ENCODE measurements at places on chromosomes 2 and 18. TPM values are rescaled to one million over a fixed set of nuclear protein-coding genes. Genes with fewer than 3 reads are reported as not detected.

- H3K27me3 ChIP-seq: no peaks in the 10 kb centered on the region
- no peak for DNase-seq
- no peaks in the 10 kb centered on the region for H3K4me1 ChIP-seq
- no peak overlapping the region for H3K27ac ChIP-seq
- no peak overlapping the region for H3K4me3 ChIP-seq
- no peaks in the 10 kb centered on the region for H3K36me3 ChIP-seq
These were observed 215.2 kb upstream of the TFPI start for GRCh38 chr2:187769437-187769836.

DNA sequence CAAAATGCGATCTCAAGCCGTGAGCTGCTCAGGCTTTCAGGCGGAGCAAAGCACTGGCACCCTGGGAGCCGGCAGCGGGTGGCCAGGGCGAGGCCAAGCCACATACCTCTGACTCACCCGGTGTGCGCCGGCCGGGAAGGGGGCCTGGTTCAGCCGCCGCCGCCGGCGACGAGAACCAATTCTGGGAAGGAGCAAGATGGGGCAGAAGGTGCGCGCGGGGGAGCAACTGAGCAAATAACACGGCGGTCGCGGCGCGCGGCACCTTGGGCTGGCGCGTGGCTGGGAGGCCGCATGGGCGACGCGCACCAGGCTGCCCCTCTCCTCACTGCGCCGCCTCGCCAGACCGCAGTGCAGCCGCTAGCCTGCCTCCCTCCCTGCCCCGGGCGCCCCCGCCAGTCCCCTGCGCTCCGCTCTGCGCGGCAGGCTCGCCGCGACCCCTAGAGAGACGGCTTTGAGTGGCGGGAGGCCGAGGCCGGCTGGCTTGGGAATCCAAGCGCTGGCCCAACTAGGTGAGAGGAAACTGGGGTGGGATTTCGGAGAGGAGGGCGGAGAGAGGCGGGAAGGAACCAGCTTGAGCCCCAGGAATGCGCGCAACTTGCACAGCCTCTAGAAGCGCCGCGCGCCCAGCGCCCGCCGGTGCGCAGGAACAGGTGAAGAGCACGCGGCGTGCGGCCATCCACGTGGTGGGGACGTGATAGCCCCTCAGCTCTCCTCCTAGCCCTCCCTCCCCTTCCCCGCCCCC lies 3.2 kb downstream of the NRP2 start:
- H3K27me3 ChIP-seq: no peaks in the 10 kb centered on the region
- H3K36me3 ChIP-seq: no peaks in the 10 kb centered on the region
- DNase-seq: peak; percentile 62
- H3K27ac ChIP-seq: peak overlapping the region; percentile 78

DNA sequence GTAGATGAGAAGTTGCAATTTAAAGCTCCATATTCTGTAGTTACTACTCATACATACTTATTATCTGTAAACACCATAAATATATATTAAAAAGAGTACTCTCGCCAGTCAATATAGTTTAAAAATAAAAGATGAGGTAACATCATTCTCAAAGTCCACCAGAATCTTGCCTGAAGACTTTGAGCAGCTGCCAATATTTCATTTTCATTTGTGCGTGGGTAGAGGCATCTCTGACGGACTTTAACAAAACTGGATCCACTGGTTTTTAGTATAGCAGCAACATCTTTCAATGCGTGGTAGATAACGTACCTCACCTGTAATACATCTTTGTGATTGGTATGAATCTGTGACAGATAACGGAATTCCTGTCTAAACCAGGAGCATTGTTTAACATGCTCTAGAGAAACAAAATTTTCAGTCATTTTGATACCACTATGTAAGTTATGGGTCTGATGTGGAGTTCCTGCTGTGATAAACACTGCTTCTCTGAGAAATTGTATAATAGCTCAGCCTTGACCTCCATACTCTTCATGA lies 45.0 kb downstream of the WDR75 start:
- H3K27ac ChIP-seq: no peak overlapping the region
- DNase-seq: no peak
- no peaks in the 10 kb centered on the region for H3K27me3 ChIP-seq
- no peaks in the 10 kb centered on the region for H3K36me3 ChIP-seq

- no peak for DNase-seq
- no peaks in the 10 kb centered on the region for H3K27me3 ChIP-seq
- H3K4me3 ChIP-seq: no peak overlapping the region
- no peak overlapping the region for H3K27ac ChIP-seq
- H3K4me1 ChIP-seq: no peaks in the 10 kb centered on the region
These were observed 175.7 kb downstream of the ICOS start for GRCh38 chr2:204112084-204112770.

DNA sequence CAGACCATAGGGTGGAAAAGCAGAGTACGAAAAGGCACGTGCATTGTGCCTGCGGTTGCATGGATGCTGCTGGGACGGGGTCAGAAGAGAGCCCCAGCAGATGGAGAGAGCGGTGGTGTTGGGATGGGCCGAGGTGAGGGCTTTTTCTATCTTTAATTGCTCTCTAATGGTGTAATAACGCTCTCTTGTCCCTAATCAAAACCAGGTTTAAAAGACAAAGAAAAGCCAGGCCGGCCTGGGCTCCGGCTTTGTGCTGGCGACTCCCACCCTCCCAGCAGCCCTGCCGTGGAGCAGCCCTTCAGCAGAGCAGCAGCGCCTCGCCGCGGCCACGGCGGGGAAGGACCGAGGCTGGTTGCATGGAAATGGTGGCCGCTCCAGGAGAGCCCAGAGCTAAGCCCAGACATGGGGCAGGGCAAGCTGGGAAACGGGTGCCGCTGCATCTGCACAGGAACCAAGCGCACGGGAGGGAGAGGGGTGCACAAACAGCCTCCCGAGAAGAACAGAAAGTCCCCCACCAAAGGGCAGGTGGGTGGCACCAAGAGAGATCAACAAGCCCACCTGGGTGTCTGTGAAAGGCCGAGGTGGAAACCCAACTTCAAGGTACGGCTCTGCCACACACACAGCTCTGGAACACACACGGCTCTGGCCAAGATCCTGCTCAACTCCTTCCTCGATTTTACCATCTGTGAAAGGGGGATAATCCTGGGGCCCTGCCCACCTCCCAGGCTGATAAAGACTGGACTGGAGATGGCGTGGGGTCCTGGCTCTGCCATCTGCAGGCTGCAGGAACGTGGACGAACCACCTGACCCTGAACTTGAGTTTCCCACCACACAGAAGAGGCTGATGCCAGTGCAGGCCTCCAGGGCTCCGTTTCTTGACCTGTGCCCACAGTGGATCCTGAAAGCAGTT lies 15.0 kb downstream of the HS1BP3 start:
- H3K4me1 ChIP-seq: peaks cover 58% of the 10 kb centered on the region
- no peak overlapping the region for H3K4me3 ChIP-seq
- H3K36me3 ChIP-seq: no peaks in the 10 kb centered on the region
- DNase-seq: peak; percentile 92
- H3K27me3 ChIP-seq: no peaks in the 10 kb centered on the region

- H3K27ac ChIP-seq: no peak overlapping the region
- no peaks in the 10 kb centered on the region for H3K36me3 ChIP-seq
- H3K4me1 ChIP-seq: no peaks in the 10 kb centered on the region
These were observed 30.2 kb upstream of the CABYR start for GRCh38 chr18:24108641-24109040.

- H3K27ac ChIP-seq: no peak overlapping the region
- no peaks in the 10 kb centered on the region for H3K27me3 ChIP-seq
These were observed 62.9 kb downstream of the COL6A3 start for GRCh38 chr2:237351046-237351445.

- DNase-seq: peak; percentile 47
- H3K36me3 ChIP-seq: no peaks in the 10 kb centered on the region
- peaks cover 6% of the 10 kb centered on the region for H3K4me1 ChIP-seq
These were observed 140.5 kb downstream of the ST6GAL2 start for GRCh38 chr2:106745468-106745867.

DNA sequence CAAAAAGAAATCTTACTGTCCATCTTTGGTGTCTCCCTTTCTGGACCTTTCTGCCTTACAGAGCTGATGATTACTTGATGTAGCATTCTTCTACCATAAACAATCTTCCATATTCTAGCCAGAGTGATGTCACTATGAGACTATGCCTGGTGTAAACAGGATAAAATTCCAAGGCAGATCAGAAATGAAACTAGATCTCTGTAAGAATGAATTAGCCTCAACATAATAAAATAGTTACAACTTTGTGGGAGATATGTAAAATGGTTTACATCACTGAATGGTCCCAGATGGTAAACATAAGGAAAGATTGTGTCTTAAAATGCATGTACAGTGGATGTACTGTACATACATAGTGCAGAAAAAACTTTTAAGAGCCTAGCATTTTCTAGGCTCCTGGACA lies 112.3 kb upstream of the ZNF521 start:
- H3K27ac ChIP-seq: no peak overlapping the region
- H3K27me3 ChIP-seq: no peaks in the 10 kb centered on the region
- no peaks in the 10 kb centered on the region for H3K36me3 ChIP-seq
- H3K4me1 ChIP-seq: no peaks in the 10 kb centered on the region

Gene BMPR2
- total RNA-seq: 61.0 TPM

Gene GALNT14
- total RNA-seq: 0.54 TPM

Gene UNC50
- total RNA-seq: 82.4 TPM

Gene ADD2
- 2.8 TPM for total RNA-seq

Gene B3GNT7
- 6.5 TPM for total RNA-seq

Measured in thyroid gland (tissue), 4 donors.